DMS 273 treated with DMSO at 0.1 percent for 48 hours (cell line): ENCODE measurements at places on chromosomes 5 and 9.

DNA sequence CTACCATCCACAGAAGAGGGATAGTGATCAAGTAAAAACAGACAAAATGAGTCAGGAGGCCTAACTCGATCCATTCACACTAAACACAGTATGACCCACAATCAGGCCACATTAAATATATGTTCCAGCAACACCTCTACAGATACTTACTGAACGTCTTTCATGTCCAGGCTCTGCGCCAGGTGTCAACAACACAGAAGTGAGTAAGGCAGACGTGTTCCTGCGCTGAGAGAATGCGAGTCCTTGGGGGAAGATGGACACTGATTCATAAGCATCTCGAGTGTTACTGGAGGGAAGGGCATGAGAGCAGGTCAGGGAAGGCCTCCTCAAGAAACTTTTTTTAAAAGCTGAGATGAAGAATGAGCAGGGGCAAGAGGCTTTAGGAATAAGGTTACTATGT is 164.3 kb upstream of the CLINT1 start:
- no peak for DNase-seq

GRCh38 chr5:127683008-127683407 is 20.2 kb upstream of the CCDC192 start:
- DNase-seq: no peak

DNA sequence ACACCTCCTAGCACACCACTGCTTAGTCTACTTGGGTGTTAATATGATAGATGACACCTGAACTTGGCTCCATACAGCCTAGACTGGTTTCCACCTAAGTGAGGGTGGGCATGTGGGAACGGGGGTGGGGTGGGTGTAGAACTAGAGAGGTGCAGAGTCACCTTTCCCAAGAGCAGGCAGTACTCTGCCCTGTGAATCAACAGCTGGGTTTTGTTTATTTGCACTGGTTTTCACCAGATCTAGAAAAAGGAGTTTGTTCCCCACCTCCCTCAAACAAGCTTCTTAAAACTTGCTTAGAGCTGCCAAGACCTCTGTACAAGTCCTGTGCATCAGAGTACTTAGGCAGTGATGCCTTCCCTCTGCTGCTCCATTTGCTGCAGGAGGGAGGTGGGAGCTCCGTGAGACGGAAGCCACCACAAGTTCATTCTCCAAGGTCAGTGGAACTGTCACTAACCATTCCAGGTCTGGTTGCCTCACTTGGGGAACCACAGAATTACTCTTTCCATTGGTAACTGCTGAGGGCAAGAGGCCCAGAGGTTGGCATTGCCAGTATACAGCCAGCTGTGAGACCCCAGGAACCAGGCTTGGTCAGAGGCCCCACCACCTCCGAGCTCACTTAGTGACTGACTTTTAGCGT is 163.5 kb downstream of the NR3C1 start:
- DNase-seq: no peak

GRCh38 chr5:145072889-145073288 is 762.3 kb downstream of the PRELID2 start:
- DNase-seq: no peak

GRCh38 chr5:968881-969280 is 39.7 kb upstream of the NKD2 start:
- DNase-seq: no peak

- no peak for DNase-seq
These were observed 147.4 kb downstream of the TRIM36 start for GRCh38 chr5:115022303-115022702.

- DNase-seq: no peak
These were observed 112.2 kb upstream of the ZNF608 start for GRCh38 chr5:124858612-124859011.

DNA sequence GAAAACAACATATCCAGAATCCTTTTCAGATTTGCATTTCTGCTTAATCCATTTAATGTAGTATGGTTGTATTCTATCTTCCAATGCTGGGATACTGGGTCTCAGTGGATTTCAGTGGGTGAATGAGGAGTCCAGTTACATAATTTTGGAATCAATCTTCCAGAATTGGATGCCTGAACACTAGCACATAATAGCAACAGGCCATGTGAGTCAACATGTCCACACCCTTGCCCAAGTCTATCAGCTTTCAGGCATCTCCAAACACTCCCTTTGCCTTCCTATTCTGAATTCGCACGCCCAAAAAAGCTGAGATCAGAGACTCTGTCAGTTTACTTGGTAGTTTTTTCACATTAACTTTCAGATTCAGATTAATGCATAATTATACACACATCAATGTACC is 202.6 kb downstream of the TSSK1B start:
- DNase-seq: peak; percentile 65

GRCh38 chr9:89097219-89097618 is 81.4 kb downstream of the SHC3 start:
- DNase-seq: no peak

- DNase-seq: no peak
These were observed 10.2 kb downstream of the DOCK8 start for GRCh38 chr9:224582-225520.

- no peak for DNase-seq
These were observed 140.0 kb downstream of the CDH6 start for GRCh38 chr5:31333475-31333874.

GRCh38 chr9:111886983-111887718 is 9.5 kb upstream of the UGCG start:
- DNase-seq: no peak

DNA sequence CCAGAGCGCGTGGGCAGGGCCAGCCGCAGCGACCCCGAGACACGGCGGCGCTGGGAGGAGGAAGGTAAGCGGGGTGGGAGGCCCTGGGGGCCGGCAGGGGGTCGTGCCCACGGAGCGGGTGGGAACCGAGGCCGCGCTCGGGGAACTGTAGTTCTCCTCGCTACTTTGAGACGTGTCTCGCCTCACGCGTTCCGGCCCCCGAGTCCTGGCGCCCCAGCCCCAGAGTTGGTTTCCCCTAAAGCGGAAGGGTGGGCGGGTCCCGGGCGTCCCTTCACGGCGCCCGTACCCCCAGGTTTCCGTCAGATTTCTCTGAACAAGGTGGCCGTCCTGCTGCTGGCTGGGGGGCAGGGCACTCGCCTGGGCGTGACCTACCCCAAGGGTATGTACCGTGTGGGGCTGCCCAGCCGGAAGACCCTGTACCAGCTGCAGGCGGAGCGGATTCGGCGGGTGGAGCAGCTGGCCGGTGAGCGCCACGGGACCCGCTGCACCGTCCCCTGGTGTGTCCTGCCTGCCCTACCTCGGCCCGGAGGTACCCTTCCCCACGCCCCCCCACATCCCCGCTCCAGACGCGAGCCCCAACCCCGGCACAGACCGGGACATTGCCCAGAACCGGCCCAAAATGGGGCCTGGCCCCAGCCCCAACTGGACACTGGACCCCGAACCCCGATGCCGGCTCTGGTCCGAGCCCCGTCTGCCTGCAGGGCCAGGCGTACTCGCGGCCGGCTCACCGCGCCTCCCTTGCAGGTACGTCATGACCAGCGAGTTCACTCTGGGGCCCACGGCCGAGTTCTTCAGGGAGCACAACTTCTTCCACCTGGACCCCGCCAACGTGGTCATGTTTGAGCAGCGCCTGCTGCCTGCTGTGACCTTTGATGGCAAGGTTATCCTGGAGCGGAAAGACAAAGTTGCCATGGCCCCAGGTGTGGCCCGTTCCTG is 709 bp downstream of the UAP1L1 start:
- DNase-seq: no peak

DNA sequence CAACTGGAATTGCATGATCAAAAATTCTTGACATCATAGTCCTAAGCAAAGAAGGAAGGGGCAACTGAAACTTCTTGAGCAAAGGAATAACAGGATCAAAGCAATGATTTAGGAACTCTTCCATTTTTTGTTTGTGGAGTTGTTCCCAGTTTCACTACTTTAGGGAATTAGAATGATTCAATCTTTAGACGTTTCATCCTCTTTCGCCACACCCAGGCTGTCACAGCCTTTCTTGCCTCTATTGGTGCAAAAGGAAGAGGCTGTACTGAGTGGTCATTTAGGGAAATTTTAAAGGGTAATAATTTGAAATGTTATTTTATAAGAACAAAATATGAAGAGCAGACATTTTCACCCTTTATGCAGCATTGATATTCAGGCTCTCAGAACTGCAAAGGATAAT is 1026.0 kb upstream of the ARRDC3 start:
- no peak for DNase-seq

DNA sequence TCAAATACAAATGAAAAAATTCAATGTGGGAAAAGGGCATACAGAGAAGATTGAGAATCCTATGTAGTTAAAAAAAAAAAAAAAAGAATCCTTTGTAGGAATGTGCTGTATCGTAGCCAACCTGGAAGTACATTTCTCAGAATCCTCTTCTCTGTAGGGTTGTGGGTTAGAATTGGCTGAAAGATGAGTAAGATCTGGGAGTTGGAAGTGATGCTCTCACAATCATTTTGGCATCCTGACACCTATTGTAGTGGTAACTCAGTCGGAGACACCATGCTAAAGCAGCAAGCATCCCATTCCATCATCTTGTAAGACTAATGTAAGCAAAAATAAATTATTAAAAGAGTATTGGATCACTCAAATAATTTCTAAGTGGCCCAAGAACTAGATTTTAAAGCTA is 30.6 kb downstream of the MRPL22 start:
- no peak for DNase-seq

DNA sequence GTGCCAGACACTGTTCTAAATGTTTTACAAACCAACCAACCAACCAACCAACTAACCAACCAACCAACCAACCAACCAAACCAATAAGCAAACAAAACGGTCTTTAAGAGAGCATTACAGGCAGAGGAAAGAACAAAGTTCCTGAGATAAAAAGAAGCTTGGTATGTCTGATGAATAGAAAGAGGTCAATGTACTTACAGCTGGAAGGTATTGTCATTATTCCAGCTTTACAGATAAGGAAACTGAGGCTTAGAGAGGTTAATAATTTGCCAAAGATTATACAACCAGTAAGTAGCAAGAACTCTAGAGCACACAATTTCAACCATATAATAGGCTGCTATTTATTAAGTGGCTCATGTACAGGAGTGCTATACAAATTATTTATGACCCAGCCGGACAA is 29.6 kb downstream of the C9orf57 start:
- no peak for DNase-seq

- DNase-seq: no peak
These were observed 87.5 kb downstream of the TRPM6 start for GRCh38 chr9:74800226-74800625.

DNA sequence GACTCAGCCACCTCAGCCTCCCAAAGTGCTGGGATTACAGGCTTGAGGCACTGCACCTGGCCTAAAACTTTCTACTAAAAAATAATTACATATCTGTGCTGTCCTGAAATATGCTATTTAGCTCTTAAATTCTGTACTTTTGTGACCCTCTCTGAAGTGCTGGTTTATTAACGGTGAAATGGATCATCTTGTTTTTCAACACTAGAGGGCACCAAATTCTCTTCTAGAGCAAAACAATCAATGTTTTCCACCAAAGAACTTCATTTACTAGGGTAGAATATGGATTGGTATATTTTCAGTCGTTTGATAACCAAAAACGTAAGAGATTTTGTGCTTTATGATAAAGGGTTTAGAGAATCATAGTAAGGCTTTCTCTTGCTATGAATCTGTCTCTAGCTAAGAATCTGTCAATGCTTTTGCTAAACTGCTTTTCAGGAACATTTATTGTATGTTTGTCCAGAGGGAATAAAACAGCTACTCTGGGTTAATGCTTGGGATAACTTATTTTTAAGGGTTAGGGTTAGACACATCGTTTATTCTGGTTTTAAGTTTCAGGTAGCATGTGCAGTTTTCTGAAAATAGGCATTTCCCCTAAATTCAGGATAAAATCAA is 63.6 kb downstream of the RNF180 start:
- DNase-seq: peak; percentile 23

DNA sequence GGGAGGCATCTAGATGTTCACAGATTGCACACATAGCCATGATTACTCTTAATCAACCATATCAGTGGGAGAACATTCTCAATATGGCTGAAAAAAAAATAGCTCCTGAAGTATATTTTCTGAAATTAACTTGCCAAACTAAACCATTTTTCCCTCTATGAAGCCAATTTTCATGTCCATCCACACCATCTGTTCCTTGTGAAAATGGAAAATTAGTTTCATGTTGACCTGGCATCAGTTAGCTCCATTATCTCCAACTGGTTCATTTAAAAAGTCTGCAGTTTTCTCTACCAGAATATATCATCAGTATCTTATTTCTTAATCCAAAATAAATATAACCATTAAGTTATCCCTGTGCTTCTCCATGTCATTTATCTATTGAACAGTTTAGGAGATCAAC is 138.8 kb upstream of the CDH10 start:
- DNase-seq: no peak

DNA sequence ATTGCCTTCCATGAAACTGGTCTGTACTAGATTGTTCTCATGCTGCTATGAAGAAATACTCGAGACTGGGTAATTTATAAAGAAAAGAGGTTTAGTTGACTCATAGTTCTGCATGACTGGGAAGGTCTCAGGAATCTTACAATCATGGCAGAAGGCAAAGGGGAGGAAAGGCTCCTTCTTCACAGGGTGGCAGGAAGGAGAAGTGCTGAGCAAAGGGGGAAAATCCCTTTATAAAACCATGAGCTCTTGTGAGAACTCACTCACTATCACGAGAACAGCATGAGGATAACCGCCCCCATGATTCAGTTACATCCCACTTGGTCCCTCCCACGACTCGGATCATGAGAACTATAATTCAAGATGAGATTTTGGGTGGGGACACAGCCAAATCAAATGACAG is 163.2 kb downstream of the RFK start:
- DNase-seq: no peak

GRCh38 chr5:132025403-132025971 is 14.0 kb upstream of the ACSL6 start:
- no peak for DNase-seq

GRCh38 chr5:2695200-2695891 is 56.1 kb downstream of the IRX2 start:
- no peak for DNase-seq

GRCh38 chr9:20650750-20651299 is 28.5 kb upstream of the MLLT3 start:
- DNase-seq: no peak

GRCh38 chr9:107586493-107586892 is 96.9 kb upstream of the KLF4 start:
- no peak for DNase-seq

DNA sequence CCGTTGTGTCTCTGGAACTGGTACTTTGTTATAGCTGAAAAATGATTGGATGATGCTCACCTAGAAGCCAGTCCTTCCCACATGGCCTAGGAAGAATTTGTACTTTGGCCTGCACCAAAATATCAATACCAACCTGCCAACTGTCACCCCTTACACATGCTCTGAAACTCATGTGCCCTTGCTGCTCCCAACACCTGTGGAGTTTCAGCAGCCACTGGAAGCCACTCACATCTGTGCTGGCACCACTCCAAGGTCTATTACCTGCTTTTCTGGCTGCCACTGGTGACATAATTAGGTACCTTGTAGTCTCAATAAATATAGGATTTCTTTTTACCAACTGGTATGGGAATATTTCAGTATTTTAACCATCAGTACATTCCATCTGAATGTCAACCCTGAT is 363.6 kb downstream of the SH3GL2 start:
- DNase-seq: no peak

- DNase-seq: no peak
These were observed 379.1 kb downstream of the ENC1 start for GRCh38 chr5:74261421-74261820.

- no peak for DNase-seq
These were observed 53.2 kb downstream of the HRH2 start for GRCh38 chr5:175711031-175711430.
